T1000 (cell line): ENCODE measurements at places on chromosomes 4 and X.

DNA sequence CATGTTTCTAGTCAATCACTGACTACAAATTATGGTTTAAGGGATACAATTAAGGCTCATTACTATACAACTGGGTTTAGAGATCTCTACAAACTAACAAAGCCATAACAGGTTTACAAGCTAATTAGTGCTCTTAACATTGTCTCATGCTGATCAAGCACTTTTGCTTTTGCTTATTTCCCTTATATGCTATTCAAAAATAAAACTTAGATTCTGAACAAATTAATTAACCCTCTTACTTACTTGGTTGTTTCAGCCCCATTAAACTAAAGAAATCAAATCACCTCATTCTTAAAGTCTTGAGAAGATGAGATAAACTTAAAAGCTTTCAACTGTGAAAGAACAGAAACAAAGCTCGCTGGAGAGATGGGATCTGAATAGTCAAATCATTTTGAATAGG lies 2024.5 kb upstream of the ADGRL3 start:
- no peak for DNase-seq

DNA sequence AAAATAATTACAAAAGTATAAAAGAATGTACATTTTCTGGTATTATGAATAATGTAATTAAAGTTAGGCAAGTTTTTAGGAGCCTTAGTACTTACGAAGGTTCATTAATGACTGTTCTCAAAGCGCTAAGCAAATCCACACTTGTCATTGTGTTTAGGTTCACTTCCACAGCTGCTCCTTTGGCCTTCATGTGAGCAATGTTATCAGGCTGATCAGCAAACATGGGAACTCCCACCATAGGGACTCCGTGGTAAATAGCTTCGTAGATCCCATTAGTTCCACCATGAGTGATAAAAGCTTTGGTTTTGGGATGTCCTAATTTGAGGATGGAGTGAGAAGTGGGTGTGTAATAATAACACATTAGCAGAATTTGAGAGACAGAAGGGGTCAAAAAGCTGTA lies 45.1 kb downstream of the UGT2A2 start:
- no peak for DNase-seq

DNA sequence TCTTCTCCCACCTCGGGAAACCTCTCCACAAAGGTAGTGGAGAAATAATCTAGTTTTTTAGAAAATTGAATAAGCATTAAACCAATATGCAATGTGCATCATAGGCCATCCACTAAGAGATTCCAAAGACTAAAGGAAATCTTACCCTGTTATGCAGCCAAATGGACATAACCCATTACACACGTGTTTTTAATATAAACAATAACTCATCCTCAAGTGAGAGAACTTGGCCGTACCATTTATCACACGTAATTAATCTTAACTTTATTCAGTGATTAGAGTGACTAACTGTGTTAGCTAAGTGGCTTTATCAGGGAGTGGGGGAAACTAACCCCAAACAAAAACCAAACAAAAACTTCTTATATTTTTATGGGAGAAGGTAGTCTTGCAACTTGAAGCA lies 57.8 kb downstream of the AFM start:
- DNase-seq: no peak

GRCh38 chr4:80619070-80619674 lies 283.6 kb downstream of the CFAP299 start:
- DNase-seq: no peak

GRCh38 chr4:141133146-141133998 lies at the start of gene RNF150:
RNF150 (minus strand) TSS chr4:141133469.
- peak; percentile 75 for DNase-seq

DNA sequence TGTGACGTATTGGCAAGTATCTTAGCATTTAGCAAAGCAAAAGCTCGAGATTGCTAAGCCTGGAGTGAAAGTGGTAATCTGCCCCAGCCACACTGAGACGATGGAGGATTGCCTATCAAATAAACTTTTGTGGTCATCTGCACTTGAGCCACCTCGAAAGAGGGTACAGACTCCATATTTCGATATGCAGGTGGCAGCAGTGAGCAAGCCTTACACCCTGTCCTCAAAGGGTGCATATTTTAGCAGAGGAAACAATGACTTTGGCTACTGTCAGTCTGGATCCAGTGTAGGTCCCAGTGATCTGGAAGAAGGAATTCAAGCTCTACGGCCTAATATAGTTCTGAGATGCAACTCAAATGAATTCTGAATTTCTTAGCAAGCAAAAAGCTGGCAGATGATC lies 153.9 kb downstream of the ATG4A start:
- no peak for DNase-seq
